ENCODE measurements at places on chromosomes 6 and 20. TPM values are rescaled to one million over a fixed set of nuclear protein-coding genes. Genes with fewer than 3 reads are reported as not detected.

- peak; percentile 12 for DNase-seq
These were observed 39.5 kb upstream of the LAMP5 start for GRCh38 chr20:9474835-9475415.

DNA sequence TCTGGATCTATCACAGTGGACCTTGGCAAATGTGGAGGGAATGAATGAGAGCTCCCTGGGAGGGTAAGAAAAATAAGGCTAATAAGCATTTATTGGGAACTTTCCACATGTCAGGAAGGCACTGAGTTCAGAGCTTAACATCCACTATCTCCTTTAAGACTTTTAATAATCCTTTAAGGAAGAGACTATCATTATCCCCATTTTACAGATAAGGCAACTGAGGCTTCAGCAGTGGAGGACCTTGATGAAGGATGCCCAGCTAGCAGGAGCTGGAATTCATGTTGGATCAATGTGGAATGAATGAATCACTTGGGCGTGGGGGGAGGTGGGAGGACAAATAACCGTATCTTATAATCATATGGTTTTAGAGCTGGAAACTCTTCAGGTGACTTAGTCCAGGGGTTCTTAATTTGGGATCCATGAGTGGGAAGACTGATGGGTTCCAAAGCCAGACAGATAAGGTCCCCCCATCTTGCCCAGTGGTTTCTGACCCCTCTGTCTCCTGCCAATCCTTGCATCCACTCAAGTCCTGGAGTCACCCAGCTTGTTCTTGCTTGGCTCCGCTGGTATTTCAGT lies 54.9 kb downstream of the CD40 start:
- DNase-seq = no peak

DNA sequence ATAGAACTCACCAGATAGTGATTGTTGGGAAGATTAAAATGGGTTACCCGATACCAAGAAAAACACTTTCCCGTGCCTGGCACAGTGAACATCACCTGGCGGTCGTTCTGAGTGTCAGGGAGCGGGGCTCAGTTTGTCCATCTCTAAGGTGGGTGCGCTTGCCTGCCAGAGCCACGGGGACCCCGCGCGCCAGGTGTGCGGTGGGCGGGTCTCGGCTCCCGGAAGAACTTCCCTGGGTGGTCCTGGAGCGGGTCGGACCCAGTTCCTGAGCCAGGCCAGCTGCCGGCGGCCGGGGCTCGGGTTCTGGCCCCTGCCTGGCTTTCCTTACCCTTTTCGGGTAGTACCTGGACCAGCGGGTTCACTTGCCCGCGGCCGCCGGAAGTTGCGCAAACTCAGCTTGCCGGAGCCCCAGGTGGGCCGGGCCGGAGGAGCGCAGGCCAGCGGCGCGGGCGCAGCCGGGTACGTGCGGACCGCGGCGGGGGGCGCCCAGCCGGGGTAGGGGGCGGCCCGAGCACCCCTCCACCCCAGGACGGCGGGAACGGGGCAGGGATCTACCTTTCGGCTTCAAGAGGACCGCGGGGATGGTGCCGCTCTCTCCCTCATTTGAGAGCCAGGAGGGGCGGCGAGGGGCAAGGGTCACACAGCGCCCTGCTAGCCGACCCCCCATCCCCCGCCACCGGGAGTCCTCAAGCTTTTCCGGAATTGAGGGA lies 7.5 kb downstream of the FAM110A start:
- DNase-seq = peak; percentile 16

- DNase-seq = no peak
These were observed 106.2 kb upstream of the BEND3 start for GRCh38 chr6:107221519-107221918.

DNA sequence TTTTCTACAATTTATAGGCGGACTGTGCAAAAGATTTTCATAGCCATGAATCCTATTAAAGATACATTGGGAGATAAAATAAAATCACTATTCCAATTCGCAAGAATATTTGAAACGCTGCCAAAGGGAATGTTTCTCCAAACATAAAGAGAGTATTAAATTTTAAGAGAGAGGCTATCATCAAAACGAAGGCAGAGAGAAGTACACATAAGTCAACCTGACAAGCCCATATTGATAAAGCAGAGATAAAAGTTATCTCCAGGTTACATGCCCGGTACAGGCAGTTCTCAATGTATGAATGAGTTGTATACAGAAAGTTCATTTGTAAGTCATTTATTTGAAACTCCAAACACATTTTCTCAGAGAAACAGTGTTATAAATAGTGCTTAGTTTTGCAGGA lies 193.1 kb downstream of the ATXN1 start:
- DNase-seq = no peak

DNA sequence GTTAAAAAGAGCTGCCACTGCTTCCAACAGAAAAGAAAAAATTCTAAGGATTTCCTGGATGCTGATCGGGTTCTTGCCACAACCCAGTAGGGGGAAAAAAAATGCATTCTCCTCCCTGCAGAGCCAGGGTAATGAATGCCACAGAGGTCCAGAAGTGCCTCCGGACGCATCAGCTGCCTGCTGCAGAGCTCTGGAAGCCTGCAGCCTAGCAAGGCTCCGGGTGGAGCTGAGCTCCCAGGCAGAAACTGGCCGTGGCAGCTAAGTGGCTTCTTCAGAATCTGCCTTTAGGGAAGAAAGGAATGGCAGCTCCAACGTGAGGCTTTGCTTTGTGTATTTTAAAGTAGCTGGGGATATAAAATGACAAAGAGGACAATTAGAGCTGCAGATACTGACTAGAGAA lies 155.0 kb downstream of the CFAP61 start:
- DNase-seq = peak; percentile 64

DNA sequence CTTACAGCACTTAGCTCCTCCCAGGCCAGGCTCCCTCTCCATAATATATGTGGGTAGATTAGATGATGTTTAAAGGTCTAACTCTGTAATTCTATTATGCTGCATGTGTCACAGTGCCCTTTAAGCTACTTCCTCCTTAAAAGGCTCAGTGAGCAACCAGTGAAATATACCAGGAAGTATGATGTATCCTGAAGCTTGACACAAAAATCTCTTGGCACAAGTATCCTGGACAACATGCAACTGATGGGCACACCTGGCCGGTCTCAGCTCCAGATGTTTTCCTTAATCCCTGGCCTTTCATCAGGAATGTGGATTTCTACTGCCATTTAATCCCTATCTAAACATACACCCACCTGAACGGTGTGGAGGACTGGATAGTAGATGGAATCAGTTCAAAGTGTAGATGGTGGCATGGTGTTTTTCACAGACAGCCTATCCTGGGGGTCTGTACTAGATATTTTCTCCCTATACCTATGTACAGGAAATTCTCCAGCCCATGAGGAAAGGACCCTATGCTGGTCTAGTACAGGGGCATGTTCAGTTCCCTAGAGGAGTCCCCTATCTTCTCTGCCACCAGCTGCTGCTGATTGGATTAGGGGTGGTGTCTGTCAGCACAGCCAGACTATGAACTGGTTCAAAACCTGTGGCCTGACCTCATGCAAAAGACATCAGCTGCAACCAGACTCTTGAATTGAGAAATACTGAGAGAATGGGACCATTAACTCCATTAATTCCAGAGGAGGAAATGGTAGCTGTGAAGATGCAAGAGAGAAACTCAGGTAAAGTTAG lies 59.4 kb upstream of the CITED2 start:
- no peak for DNase-seq

FABP7 gene
- 31.2 TPM for polyA plus RNA-seq

DNA sequence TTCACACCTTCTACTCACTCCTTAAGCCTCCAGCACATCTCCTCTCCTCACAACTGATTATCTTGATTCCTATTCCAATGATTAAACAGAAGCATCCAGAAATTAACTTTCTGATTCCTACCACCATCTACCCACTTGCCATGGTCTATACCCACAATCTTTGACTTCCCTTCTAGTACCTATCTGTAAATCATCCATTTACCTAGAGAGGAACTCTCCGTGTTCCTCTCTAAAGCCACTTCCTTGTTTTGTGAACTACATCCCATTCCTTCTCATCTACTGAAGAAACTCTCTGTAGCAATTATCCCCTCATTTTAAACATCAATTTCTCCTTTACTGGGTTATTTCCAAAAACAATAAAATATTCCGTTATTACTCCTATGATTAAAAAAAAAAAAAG lies 167.3 kb downstream of the ARHGAP18 start:
- DNase-seq = no peak

WFDC8 gene
- polyA plus RNA-seq = not detected

DNA sequence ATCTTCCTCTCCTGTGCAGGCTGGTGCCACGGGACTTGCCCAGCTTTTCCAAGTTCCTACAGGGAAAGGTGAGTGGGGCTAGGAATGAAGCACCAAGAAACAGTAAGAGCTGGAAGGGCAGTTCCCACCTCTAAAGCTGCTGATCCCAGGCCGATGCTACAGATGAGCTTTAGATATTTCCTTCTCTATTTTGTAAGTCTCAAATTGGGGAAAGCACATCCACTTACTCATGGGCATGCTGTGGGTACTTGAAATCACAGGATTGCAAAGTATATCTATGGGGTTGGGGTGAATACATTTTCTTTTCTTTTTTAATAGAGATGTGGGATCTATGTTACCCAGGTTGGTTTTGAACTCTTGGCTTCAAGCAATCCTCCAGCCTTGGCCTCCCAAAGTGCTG lies 3.1 kb downstream of the ZBTB2 start:
- no peak for DNase-seq

DNA sequence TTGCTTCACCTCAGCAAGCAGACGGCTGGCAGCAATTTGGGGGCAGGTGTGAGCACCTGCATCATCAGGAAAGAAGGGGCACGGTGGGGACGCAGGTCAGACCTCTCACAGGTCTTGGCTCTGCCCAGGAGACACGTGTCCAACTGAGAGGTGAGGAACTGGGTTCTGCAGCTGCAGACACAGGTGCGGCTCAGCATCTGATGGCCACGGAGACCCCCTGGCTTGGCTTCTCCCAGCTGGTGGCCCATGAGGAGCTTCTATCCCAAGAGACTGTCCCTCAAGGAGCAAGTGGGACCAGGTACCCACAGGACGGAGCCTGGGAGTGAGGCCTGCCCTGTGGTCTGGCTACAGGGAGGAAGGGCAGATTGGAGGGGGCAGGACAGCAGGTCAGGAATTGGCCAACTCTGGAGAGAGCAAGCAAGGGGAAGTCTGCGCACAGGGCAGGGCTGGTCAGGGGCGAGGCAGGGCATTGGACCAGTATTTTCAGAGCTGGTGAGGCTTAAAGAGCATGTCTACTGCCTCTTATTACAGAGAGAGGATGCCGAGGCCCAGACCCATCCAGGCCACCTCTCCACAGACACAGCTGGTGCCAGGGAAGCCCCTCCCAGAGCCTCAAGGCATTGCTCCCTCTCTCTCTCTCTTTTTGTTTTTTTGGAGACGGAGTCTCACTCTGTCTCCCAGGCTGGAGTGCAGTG lies 4.2 kb downstream of the STMN3 start:
- no peak for DNase-seq

GRCh38 chr6:143361536-143362191 lies 88.8 kb downstream of the ADAT2 start:
- no peak for DNase-seq

GRCh38 chr6:35718375-35718736 lies 18.5 kb upstream of the ARMC12 start:
- DNase-seq = no peak

TOX2 gene
- 39.5 TPM for polyA plus RNA-seq

GRCh38 chr6:127716465-127716864 lies 139.5 kb downstream of the C6orf58 start:
- no peak for DNase-seq

- no peak for DNase-seq
These were observed 42.3 kb downstream of the CCDC170 start for GRCh38 chr6:151536188-151536479.

- no peak for DNase-seq
These were observed 81.6 kb downstream of the FAM120B start for GRCh38 chr6:170388113-170388512.

DNA sequence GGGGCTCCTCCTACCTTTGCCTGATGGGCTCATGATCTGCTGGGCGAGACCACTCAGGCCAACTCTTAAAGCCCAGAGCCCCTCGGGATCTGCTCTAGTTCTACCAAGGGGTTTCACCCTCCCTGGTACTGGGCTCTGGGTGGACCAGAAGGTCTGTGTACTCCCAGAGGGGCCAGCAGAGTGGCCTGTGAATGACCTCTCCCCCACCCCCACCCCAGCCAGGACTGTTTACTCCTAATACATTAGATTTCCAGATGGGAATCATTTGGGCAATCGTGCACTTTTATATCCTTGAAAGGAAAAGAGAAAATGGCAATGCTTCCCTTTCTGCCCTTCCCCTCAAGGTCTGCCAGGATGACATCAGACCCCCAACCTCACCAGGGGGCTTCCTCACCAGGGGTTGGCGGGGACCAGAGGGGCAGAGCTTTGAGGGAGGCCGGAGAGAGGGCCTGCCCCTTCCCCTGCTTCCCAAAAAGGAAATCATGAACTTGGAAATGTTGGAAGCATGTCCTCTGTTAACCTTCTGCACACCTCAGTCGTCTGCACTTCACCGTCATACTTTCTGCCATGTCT lies 37.1 kb upstream of the PMEPA1 start:
- DNase-seq = no peak

DNA sequence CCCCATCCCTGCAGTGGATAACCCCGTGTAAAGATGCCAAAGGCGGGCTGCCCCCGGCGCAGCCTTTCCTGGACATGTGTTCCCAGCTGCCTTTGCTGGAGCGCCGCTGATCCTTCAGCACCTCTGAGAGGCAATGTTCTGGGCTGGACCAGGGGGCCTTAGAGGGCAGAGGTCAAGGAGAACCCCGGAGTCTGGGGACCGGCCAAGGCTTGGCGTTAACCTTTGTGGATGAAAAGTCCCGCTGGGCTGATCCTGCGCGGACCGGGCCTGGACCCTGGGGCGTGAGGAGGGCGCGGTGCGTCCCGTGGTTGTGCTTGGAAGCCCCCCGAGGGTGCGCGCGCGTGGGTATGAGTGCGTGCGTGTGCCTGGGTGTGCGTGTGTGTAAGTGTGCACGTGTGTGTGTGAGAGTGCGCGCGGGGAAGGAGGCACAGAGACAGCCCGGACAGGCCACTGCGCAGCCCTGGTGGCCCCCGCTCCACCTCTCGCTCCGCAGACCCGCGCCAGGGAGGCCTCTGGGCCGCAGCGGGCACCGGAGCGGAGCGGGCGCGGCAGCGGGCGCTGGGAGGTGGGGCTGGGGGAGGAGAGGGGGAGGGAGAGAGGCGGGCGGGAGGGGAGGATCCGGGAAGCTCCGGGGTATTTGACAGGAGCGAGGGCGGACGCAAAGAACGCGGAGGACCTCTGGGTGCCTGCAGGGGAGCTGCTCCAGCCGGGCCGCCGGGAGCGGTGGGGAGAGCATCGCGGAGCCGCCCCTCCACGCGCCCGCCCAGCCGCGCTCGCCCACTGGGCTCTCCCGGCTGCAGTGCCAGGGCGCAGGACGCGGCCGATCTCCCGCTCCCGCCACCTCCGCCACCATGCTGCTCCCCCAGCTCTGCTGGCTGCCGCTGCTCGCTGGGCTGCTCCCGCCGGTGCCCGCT lies at the start of gene SMOC2:
TSS of gene SMOC2 (plus strand) at position 665 of the 914 bp plus-strand sequence. CDS start at position 852, 187 bp downstream.
- DNase-seq = peak; percentile 47

GRCh38 chr20:62025832-62026563 lies 39.7 kb downstream of the TAF4 start:
- DNase-seq = peak; percentile 65

CCND3 gene
- 87.1 TPM for polyA plus RNA-seq

DNA sequence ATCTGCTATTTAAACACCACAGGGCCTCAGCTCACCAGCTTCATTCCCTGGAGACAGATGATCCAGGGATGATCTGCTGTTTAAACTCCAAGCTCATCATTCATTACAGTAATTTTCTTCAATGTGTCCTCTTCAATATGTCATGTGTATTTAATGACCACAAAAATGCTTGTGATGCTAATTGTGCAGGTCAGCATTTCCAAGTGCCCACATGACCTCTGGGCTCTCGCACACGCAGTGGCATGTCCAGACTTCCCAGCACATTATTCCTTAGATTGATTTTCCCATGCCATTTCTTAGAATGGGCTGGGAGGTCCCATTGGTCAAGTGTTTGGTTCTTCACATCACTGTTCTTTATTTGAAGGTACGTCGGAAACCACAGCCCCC lies 434.4 kb downstream of the HAO1 start:
- no peak for DNase-seq
